ENCODE measurements at places on chromosomes 4 and X. TPM values are rescaled to one million over a fixed set of nuclear protein-coding genes. Genes with fewer than 3 reads are reported as not detected.
A peak's percentile ranks its signal among the peaks of the same experiment; 100 is the strongest.

- DNase-seq, result no peak
These were observed 33.7 kb downstream of the GALNTL6 start for GRCh38 chr4:171846893-171847292.

Gene CXorf49
- total RNA-seq, result not detected

DNA sequence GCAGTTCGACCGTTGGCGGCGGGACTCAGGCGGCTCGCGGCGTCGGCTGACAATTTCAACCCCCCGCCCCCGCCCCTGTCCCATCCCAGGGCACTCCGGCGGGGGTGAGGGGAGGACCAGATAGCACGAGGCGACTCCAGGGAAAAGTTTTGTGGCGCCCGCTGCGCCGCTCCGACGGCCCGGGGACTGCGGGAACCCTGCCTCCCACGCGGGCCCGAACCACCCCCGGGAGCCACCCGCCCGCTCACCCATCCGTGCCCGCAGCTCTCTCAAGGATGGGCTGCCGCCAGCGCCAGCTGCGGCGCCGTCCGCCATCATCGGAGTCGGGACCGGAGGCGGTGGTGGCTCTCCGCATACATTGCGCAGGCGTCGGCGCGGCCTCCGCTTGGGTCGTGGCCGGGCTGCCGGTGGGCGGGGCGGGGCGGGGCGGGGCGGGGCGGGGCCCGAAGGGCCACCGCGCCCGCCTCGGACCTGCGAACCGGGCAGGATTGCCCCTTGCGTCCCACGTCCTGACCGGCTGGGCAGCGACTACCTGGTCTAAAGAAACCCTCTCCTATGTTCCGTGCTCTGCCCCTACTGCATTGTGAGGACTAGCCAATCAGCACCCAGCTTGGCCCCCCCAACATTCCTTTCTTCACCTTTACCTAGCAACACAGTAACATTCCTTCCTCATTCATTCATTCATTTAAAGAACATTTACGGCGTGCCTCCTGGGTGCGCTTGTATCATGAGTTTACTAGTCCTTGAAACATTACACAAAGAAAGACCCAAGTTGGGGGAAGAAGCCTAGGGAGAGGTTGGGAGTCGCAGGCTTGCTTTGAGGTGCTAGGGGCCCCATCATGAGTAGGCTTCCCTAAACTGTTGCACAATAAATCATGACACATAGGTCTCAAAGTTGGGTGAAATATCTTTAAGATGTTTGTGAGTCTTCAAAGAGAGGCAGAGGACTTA is at the start of gene MAP7D3:
Gene MAP7D3, minus strand, starts transcription at position 360 of the 951 bp plus-strand sequence. Its CDS starts 42 bp downstream, at position 318.
- peak; percentile 22 for DNase-seq

Gene ARHGAP36
- not detected for total RNA-seq

- DNase-seq, result no peak
These were observed 3.1 kb upstream of the FBXL5 start for GRCh38 chr4:15658136-15658770.

- no peak for DNase-seq
These were observed 36.7 kb upstream of the EDA2R start for GRCh38 chrX:66675541-66675940.

DNA sequence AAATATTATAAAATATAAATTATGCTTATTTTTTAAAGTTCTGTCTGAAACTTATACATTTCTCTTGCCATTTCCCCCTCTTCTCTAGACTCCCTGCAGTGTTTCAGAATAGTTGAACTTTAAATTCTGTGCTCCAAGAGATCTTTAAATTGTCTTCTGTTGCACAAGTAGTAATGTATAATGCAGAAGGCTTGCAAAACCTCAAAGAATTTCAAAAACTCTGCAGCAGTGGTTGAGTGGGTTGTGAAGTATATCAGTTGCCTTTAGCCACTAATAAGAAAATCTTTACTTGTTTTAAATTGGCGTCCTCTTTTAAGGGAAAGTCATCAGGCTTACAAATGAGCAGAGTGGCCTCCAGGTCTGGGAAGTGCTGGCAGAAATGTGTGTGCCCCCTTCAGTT is 1153.3 kb upstream of the PABPC4L start:
- DNase-seq, result no peak

Gene CC2D2A
- 24.7 TPM for total RNA-seq

Gene MID1IP1
- 8.1 TPM for total RNA-seq

DNA sequence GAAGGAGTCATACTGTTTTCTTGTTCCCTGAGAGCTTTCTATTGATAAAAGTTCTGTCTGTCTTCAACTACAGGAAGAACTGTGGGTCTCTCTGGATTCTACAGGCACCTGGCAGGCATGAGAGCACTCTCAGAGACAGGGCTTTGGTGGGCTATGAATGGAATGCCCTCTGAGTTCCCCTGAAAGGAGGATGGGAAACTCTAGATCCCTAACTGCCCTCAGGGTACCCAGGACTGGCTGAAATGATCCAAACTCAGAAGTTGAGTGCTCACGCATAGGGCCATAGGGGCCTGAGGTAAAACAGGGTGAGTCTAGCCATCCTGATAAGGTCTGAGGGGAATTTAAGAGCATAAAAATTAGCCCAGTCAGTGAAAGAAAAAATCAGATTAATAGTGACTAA is 59.0 kb upstream of the SCRG1 start:
- no peak for DNase-seq

DNA sequence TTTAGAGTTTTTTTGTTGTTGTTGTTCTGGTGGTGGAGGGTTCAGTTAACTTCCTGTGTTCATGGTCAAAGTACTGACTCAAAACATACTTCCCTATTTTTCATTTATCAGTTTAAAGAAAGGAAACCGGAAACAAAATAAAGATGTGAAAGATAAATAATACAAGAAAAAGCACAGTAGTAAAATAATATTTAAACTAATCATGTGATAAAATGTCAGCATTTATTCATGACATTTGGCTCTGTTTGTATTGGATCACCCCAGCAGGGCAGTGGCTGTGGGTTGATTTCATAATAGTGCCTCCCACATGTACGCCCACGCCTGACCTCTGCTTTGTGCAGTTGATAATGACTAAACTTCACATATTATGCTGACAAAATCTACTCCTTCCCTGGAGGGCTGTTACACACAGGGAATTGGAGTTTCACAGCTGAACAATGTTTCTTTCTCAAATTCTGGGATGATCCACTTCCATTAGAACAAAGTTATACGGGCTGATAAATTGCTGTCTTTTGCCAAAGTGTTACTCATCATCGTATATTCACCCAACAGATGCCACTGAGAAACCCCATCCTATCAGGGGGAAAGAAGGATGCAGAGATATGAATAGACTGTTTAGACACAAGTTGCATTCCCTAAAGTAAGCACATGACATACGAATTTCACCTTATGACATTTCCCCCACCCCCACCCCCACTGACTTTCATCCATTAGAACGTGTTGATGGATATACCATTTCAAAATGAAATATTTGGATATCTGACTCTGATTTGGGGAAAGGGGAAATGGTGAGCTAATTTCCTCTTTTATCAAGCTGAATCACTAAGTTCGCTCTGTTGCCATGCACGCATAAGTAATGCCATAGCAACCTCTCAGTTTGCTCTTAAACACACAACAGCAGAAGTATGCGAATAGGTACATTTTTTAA is 48.3 kb downstream of the AMELX start:
- no peak for DNase-seq

DNA sequence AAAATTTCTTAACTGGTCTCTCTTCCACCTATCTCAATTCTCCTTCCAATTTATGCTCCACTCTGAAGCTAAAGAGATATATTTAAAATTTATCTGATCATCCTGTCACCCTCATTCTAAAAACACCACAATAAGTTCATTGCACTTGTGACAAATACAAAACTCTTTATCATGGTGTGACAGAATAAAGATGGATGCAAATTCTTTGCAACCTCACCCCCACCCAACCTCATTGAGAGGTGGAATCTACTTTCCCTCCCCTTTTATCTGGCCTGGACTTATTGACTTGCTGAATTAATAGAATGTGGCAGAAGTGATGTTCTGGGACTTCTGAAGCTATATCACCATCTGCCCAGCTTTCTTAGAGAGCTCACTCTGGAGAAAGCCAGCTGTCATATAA is 46.5 kb downstream of the IDS start:
- DNase-seq, result no peak

GRCh38 chr4:107718351-107718965 is 1.6 kb downstream of the PAPSS1 start:
- DNase-seq, result no peak

Gene DCAF8L2
- total RNA-seq, result not detected

Gene CSAG1
- total RNA-seq, result not detected

Gene CXCL8
- total RNA-seq, result not detected

GRCh38 chr4:42720533-42720932 is 63.6 kb upstream of the ATP8A1 start:
- DNase-seq, result no peak

- DNase-seq, result no peak
These were observed 29.5 kb upstream of the NUP54 start for GRCh38 chr4:76177709-76178108.

Gene ADGRG4
- not detected for total RNA-seq

GRCh38 chr4:37705571-37705970 is 19.4 kb upstream of the RELL1 start:
- no peak for DNase-seq

GRCh38 chr4:165415910-165416309 is 37.1 kb downstream of the CPE start:
- peak; percentile 83 for DNase-seq

DNA sequence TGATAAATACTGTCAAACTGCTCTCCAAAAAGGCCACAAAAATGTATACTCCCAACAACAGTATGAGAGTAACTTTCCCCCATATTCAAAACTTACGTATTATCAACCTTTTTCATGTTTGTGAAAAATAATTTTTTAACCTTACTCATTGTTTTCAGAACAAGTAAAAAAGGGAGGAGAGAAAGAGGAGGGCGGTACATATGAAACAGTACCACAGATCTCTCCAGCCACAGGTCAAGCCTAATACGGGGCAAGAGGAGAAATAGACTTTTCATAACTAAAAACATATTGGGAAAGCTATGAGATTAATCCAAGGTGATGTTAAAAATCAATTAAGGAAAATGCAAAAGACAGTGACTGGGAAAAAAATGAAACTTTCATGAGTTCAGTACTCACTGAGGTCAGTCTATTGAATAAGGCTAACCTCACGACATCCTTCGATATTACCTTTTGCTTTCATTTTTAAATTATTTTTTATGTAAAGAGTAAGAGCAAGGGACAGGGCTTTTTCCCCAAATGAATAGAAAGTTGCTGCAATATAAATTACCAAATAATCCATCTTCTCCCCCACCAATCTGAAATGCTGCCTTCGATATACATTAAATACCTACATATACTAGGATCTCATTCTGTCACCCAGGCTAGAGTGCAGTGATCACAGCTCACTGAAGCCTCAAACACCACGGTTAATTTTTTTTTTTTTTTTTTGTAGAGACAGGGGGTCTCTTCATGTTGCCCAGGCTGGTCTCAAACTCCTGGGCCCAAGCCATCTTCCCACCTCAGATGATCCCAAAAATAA is 25.3 kb downstream of the FBXW7 start:
- no peak for DNase-seq

- no peak for DNase-seq
These were observed 128.2 kb downstream of the CBR4 start for GRCh38 chr4:168881781-168882420.

Gene TLR7
- not detected for total RNA-seq

- no peak for DNase-seq
These were observed 106.4 kb downstream of the AMELX start for GRCh38 chrX:11399489-11400094.

DNA sequence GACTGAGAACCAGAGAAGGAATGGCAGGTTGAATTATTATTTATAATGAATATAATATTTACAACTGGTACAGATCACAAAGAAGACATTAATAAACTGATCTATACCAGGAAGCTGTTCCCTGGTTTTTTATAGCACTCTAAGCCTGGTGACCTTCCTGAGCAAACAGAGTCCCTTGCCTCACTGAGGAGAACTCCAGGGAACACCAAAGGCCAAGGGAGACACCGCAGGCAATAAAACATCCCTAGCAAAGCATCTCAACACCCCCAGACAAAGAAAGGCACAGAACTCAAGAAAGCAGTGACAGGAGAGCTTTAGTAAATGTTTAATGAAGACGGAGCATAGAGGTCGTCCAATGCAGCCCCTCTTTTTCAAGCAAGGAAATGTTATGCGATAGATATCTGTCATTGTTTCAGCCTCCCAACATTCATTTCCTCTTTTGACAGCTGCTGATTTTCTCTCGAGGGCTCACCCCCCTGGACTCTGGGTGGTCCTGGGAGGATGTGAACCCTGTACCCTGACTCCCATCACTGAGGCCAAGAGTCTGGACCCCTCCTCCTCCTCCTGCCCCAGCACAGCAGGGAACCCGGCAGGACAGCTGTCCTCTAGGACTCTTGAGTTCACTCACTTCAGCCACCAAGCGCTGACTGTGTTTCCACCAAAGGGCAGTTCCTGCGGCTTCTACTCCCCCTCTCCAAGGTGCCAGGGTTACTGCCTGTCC is 342.5 kb upstream of the GATB start:
- DNase-seq, result no peak

DNA sequence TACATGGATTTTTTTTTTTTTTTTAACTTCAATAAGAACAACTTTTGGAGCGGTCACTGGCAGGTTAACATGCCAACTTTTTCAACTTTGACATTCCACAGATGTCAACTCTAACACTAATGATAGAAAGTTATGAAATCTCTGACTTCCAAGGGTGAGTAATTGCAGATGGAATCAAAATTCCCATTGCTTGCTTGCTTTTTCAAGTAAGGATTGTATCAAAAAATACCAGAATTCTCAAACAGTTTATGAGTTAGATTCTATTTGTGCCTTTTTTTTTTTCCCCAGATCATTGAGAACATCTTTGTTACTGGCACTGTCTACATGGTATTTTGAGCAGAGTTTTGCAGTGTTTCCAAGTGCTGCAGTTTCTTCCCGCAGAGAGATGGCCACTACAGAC is 50.3 kb upstream of the OTUD4 start:
- DNase-seq, result no peak

Gene ADGRL3
- total RNA-seq, result not detected

Gene SPP1
- 568 TPM for total RNA-seq

Gene ADH1C
- total RNA-seq, result not detected

DNA sequence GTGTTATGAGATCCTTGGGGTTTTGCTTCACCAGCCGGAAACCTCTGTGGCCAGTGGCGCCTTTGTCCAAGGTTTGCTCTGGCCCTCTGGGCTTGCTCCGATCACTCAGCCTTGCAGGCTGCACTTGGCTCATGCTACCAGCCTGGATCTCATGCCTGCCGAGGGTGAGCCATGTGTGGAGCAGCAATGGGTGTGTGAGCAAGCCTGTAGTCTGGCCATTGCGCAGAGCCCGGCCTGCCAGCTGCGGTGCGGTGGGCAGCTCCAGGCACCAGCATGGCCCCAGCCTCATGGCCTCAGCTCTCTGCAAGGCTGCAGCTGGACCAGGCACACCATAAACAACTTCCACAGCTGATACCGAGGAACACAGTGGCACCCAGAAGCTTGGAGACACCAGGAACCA is 17.8 kb downstream of the SULT1B1 start:
- DNase-seq, result no peak
